Purkinje cell (primary cell): ENCODE measurements at places on chromosomes 6 and 20. TPM values are rescaled to one million over a fixed set of nuclear protein-coding genes. Genes with fewer than 3 reads are reported as not detected.

Gene SLC22A16
- not detected in 2 replicates for polyA plus RNA-seq

Gene PRSS35
- polyA plus RNA-seq: not detected in 2 replicates

Gene ID4
- 13.1 and 19.0 TPM in 2 replicates for polyA plus RNA-seq

Gene KCNK16
- not detected in 2 replicates for polyA plus RNA-seq

Gene ANGPT4
- not detected in 2 replicates for polyA plus RNA-seq

Gene FLRT3
- polyA plus RNA-seq: 0.34 and 8.2 TPM in 2 replicates

Gene SLC17A1
- not detected in 2 replicates for polyA plus RNA-seq

Gene EDN3
- 0.63 TPM in 1 of 2 replicates, not detected in the other for polyA plus RNA-seq

Gene ME1
- 90.1 and 105 TPM in 2 replicates for polyA plus RNA-seq
